ENCODE measurements at places on chromosomes 7 and 10.
A peak's percentile ranks its signal among the peaks of the same experiment; 100 is the strongest.

GRCh38 chr7:44280993-44281721, 44.2 kb downstream of the CAMK2B start:
- no peak for DNase-seq

GRCh38 chr7:107668296-107668695, 7.7 kb downstream of the SLC26A4 start:
- DNase-seq: no peak

GRCh38 chr10:69449841-69450240, 1.4 kb upstream of the TSPAN15 start:
- DNase-seq: peak; percentile 42

- DNase-seq: no peak
Measured at GRCh38 chr7:68689087-68689433, 909.2 kb upstream of the AUTS2 start.

- DNase-seq: no peak
Measured at GRCh38 chr10:99435986-99436638, 5.7 kb upstream of the GOT1 start.

DNA sequence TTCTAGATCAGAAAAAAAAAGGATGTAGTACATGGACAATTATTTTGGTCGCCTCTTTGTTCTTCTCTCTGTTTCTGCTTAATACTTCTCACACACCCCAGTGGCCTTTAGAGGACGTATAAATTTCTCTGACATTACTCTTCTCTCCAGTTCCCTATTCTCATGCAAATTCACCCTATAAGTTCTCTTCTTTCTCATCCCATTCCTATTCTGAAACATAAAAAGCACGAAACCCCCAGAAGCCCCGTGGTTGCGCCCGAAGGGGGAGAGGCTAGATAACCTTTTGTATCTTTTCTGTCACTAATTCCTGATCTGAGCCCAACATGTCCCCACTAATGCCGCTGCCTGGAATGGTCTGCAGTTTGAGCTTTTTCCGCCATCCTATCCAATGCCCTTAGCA, 136.9 kb downstream of the SKIDA1 start:
- no peak for DNase-seq

- DNase-seq: no peak
Measured at GRCh38 chr10:117539361-117539773, 3.2 kb upstream of the EMX2 start.

GRCh38 chr10:87935290-87936141, 72.1 kb downstream of the PTEN start:
- no peak for DNase-seq

DNA sequence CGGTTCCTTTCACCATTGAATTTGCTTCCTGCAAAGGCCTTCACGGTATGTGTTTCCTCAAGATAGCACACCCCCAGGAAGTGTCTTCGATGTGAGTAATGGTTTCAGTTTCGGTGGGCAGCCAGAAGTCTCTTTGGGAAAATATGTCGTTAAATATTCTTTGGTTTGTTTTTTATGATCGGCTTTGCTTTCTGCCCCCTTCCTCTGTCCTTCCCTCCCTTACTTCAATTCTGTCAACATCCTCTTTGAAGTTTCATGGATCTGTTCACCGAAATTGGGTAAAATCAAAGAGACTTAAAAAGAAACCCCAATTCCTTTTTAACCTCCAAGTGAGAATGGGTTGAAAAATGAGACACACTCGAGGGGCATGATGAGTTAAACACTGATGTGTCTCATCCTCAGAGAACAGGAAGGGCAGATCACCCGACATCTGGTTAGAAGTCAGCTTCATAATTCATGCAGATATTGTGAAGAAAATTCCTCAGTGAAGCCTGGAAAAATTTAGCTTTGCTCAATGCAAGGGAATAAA, 170.8 kb upstream of the HABP2 start:
- no peak for DNase-seq

- DNase-seq: no peak
Measured at GRCh38 chr7:105643384-105643783, 62.1 kb upstream of the EFCAB10 start.

GRCh38 chr7:79407351-79407750, 46.1 kb downstream of the MAGI2 start:
- no peak for DNase-seq

DNA sequence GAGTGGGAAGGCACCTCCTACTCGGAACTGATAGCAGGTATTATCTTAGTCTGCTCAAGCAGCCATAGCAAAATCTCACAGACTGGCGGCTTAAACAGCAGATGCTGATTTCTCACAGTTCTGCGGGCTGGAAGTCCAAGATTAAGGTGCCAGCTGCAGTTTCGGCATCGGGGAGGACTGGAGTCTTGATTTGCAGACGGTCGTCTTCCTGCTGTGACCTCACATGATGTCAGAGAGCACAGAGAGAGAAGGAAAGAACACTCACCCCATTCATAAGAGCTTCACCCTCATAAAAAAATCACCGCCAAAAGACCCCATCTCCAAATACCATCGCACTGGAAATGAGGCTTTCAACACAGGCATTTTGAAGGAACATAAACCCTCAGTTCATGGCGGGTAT, 216.5 kb upstream of the PITRM1 start:
- DNase-seq: no peak

GRCh38 chr10:110353244-110354119, 48.8 kb upstream of the SMNDC1 start:
- no peak for DNase-seq

- no peak for DNase-seq
Measured at GRCh38 chr10:28169525-28169924, 133.3 kb downstream of the MPP7 start.

DNA sequence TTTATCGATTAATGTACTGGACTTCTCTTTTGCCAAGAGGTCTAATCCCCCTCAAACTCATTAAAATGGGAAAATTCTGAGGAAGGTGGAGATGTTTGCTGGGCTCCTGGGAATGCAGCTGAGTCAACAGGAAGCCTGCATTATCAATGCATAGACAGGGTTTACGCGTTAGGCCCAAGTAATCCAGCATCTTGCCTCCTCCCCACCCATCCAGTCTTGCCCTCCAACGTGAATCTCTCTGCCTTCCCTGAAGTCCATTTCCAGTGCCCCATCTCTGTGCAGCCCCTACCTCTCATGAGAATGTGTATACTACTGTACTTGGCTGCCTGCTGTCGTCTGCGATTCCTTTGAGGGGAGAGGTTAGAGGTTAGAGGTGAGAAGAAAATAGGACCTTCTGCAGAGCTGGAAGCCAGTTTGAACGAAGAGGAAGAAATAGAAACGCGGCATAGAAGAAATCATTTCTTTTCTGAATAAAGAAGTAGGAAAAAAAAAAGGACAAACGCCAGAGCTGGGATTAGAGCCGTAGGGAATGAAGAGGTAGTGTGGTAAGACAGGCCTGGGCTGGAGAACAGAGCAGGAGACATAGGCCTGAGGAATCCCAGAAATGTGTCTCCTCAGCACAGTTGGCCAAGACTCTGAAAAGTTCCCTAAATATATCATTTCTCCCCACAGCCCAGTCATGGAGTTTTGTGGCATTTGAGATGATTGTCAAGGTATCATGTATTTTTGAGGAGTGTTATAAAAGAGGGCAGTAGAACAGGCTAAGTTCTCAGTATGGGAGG, 75.6 kb downstream of the MYOF start:
- DNase-seq: no peak

DNA sequence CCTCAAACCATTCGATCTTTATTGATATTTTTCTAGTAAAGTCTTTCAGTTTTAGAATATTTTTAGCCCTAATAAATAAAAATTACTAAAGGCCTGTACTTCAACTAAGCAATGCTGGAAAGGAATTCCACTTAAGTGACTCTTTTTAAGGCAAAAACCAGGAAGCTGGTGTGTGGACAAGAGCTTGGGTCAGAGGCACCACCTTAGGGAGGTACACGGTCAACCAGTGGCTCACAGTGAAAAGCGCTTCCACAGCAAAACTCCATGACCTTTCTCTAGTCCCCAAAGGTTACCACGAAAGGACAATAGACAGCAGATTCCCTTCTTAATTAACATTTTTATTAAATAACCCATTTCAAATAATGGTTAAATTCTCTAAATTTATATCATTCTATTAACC, 31.2 kb downstream of the ARL3 start:
- no peak for DNase-seq

GRCh38 chr10:60176925-60177324, 212.8 kb downstream of the ANK3 start:
- DNase-seq: no peak

DNA sequence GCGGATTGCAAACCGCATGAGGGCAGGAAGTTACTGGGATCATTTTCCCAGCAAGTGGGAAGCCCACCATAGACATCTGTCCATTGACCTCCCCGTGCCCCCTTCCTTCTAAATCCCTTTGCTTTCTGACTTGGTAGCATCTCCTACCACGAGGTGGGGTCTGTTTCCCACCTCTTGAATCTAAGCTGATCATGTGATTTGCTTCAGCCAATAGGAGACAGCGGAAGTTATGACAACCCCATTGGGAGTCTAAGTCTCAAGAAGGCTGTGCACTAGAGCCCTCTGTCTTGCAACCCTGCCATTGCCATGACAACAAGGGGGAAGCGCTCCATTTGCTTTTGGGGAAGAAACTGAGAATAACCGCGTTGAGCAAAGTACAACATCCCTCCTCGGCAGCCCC, 39.2 kb upstream of the CARD11 start:
- DNase-seq: no peak

- no peak for DNase-seq
Measured at GRCh38 chr10:132011024-132011423, 29.3 kb upstream of the BNIP3 start.

DNA sequence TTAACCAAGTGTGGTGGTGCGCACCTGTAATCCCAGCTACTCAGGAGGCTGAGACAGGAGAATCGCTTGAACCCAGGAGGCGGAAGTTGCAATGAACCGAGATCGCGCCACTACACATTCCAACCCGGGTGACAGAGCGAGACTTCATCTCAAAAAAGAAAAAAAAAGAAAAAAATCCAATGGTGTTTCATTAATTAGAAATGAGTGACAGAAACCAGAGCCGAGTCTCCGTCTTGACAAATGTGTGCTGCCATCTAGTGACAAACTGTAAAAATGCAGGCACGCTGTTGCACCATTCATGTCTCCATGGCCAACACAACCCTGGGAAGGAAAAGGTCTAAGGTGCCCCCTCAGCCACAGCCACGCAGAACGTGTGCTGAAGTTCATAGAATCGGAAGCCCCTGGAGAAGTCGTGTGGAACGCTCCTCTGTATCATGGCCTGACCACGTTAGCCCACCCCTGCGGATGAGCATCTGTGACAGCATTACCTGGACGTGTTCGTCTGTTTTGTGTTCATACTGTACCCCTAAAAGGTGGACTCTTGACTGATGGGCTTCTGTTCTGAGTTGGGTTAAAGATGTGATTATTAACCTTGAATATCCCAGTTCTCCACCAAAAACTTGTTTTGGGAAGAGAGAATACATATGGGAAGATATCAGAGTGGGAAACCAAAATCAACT, 94.9 kb downstream of the LYZL2 start:
- peak; percentile 92 for DNase-seq

GRCh38 chr10:43126759-43127424, 11.4 kb upstream of the CSGALNACT2 start:
- DNase-seq: no peak

GRCh38 chr10:98328163-98328562, 60.2 kb upstream of the LOXL4 start:
- DNase-seq: no peak

Measured in Peyer's patch (tissue), 4 donors.